ENCODE measurements at places on chromosomes 12 and 14. TPM values are rescaled to one million over a fixed set of nuclear protein-coding genes. Genes with fewer than 3 reads are reported as not detected.
A peak's percentile ranks its signal among the peaks of the same experiment; 100 is the strongest.

Gene MMP17
- 0.26 TPM for total RNA-seq

Gene FGF23
- total RNA-seq, result not detected

Gene EFS
- total RNA-seq, result 4.1 TPM

Gene FITM1
- total RNA-seq, result 2.4 TPM

DNA sequence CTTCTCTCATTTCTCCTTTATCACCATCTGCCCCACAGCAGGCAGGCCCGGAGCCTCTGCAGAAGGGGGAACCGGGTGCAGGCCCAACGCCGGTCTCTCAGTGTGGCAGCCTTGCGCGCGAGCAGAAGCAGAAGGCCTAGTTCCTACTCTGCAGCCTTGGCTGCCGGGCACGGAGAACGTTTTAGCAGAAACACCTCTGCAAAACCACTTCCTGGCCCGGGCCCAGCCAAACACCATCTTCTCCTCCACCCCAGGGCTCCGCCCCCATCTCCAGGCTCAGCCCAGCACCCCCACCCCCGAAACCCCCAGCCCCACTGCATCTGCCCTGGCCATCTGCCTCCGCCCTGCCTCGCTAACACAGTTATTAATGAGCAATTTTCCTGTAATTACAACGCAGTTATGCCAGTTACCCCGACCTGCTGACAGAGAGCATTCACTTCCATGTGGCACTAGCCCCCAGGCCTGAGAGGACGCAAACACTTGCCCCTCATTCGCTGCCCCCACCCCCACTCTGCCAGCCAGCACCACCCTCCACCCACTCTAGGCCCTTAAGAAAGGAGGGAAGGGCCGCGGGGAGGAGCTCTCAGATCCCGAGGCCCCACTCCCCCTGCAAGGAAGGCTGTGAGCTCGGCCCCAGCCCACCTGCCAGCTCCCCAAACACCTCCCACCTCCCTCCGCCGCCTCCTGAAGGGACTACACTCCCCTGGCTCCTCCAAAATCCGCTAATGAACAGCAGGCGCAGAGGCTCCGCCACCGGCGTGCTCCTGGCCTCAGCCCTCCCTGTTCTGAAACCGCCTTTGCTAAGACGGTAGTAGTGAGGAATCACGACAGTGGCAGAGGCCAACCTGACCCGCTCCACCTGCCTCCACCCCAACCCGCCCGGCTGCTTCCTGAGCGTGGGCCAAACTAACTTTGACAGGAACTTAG, 44.7 kb upstream of the FBRSL1 start:
- peak overlapping the region; percentile 57 for H3K27ac ChIP-seq
- H3K27me3 ChIP-seq, result no peaks in the 10 kb centered on the region
- peak overlapping the region; percentile 38 for H3K4me3 ChIP-seq
- DNase-seq, result no peak
- no peaks in the 10 kb centered on the region for H3K4me1 ChIP-seq

- no peaks in the 10 kb centered on the region for H3K27me3 ChIP-seq
- H3K4me1 ChIP-seq, result peaks cover 6% of the 10 kb centered on the region
- no peak for DNase-seq
- H3K4me3 ChIP-seq, result no peak overlapping the region
Measured at GRCh38 chr14:91140672-91141071, 26.8 kb downstream of the DGLUCY start.

DNA sequence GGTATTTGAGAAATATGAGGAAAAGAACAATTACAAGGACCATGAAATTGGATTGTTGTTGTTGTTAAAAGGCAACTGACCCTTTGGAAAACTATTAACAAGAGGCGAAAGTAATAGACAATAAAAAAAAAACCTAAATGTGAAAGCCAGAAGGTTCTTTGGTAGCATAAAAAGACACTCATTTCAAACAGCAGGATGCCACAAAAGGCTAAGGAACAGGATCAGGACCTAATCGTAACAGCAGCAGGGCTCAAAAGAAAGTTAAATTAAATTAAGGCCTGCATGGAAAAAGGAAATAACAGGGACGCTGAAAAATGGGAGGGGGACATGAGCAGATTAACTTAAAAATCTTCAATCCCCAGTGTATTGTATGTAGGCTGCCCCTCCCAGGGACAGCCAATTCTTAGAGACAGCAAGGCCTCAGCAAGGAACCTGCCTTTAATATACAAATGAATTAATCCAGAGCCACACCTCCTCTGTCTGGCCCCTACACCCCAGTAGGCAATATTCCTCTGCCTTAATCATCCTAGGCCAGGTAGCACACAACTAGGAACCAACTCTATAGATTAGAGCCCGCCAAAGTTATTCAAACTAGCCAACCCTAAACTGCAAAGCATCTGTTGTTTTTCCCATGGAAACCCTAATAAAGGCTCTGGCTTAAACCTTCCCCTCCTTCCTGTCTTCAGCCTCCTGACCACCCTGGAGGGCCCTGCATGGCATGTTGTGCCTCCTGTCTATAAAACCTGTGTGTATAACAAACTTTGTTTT, 28.4 kb upstream of the AP4S1 start:
- no peak overlapping the region for H3K4me3 ChIP-seq
- peaks cover 5% of the 10 kb centered on the region for H3K4me1 ChIP-seq
- DNase-seq, result no peak

DNA sequence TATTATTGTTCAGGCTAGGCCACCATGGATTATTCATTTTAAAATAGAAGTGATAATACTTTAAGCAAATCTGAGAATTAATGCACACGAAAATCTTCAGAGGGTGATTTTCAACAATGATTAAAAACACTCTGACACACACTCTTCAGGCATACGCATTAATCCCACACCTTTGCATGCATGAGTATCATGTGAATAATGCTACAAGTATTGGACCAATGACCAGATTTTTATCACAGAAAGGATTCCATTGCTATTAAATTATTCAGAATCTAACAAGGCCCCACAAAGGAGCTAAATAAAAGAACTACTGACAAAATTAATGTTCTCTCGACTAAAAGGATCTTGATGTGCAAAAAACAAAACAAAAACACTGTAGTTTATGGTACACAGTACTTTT, 11.1 kb downstream of the EPS8 start:
- no peak overlapping the region for H3K4me3 ChIP-seq
- H3K4me1 ChIP-seq, result no peaks in the 10 kb centered on the region
- no peaks in the 10 kb centered on the region for H3K27me3 ChIP-seq
- H3K36me3 ChIP-seq, result no peaks in the 10 kb centered on the region
- peak overlapping the region; percentile 40 for H3K27ac ChIP-seq

DNA sequence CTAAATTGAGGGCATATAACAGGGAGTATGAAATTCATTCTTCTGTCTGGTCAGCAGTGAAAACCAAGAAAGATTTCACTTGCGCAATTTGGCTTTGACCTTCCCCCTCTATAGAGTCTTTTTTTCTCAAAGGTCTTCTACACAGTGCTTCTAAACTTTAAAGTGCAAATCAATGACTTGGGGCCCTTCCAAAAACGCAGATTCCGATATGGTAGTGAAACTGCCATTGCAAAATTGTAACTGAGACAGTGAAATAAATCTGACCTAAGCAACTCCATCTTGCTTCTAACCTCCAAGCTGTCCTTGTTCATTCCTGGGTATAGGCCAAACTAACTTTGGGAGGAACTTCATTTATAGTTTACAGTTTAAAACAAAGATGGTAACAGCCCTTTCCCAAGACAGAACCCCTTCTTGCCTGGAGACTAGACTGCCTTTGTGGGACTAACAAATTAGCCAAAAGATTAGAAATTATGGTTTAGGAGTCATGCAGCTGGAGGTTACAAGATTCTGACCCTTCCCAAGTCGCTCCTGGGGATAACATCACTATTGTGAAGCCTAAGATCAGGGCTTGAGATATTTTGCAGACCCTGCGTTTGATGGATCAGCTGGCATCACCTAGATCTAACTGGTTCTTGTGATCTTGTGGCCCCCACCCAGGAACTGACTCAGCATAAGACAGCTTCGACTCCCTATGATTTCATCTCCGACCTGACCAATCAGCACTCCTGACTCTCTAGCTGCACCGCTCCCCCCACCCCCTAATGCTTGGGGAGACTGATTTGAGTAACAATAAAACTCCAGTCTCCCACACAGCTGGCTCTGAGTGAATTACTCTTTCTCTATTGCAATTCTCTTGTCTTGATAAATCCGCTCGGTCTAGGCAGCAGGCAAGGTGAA, 5.0 kb downstream of the SLC25A21 start:
- H3K27me3 ChIP-seq, result no peaks in the 10 kb centered on the region
- H3K36me3 ChIP-seq, result no peaks in the 10 kb centered on the region
- H3K27ac ChIP-seq, result no peak overlapping the region

GRCh38 chr12:90899456-90900182, 55.4 kb downstream of the CCER1 start:
- no peaks in the 10 kb centered on the region for H3K27me3 ChIP-seq
- H3K4me1 ChIP-seq, result no peaks in the 10 kb centered on the region
- H3K27ac ChIP-seq, result no peak overlapping the region
- H3K4me3 ChIP-seq, result no peak overlapping the region
- H3K36me3 ChIP-seq, result no peaks in the 10 kb centered on the region

- no peak overlapping the region for H3K27ac ChIP-seq
- no peaks in the 10 kb centered on the region for H3K36me3 ChIP-seq
- no peak for DNase-seq
- no peak overlapping the region for H3K4me3 ChIP-seq
- no peaks in the 10 kb centered on the region for H3K4me1 ChIP-seq
- H3K27me3 ChIP-seq, result no peaks in the 10 kb centered on the region
Measured at GRCh38 chr12:92601176-92601575, 101.6 kb upstream of the PLEKHG7 start.

GRCh38 chr12:58645946-58646345, 274.4 kb downstream of the LRIG3 start:
- H3K4me3 ChIP-seq, result no peak overlapping the region
- H3K27ac ChIP-seq, result no peak overlapping the region
- no peaks in the 10 kb centered on the region for H3K27me3 ChIP-seq
- H3K36me3 ChIP-seq, result no peaks in the 10 kb centered on the region
- H3K4me1 ChIP-seq, result no peaks in the 10 kb centered on the region

GRCh38 chr12:46577063-46577776, 204.6 kb upstream of the SLC38A2 start:
- H3K4me1 ChIP-seq, result no peaks in the 10 kb centered on the region
- no peaks in the 10 kb centered on the region for H3K36me3 ChIP-seq
- H3K27ac ChIP-seq, result no peak overlapping the region
- DNase-seq, result no peak
- H3K4me3 ChIP-seq, result no peak overlapping the region

GRCh38 chr12:44847888-44848702, 28.0 kb downstream of the NELL2 start:
- H3K4me1 ChIP-seq, result no peaks in the 10 kb centered on the region
- no peaks in the 10 kb centered on the region for H3K36me3 ChIP-seq
- no peaks in the 10 kb centered on the region for H3K27me3 ChIP-seq
- no peak overlapping the region for H3K4me3 ChIP-seq
- DNase-seq, result no peak

- no peaks in the 10 kb centered on the region for H3K27me3 ChIP-seq
- no peaks in the 10 kb centered on the region for H3K36me3 ChIP-seq
- no peak overlapping the region for H3K4me3 ChIP-seq
- H3K27ac ChIP-seq, result peak overlapping the region; percentile 35
Measured at GRCh38 chr12:2582631-2583030, 212.1 kb upstream of the FKBP4 start.

DNA sequence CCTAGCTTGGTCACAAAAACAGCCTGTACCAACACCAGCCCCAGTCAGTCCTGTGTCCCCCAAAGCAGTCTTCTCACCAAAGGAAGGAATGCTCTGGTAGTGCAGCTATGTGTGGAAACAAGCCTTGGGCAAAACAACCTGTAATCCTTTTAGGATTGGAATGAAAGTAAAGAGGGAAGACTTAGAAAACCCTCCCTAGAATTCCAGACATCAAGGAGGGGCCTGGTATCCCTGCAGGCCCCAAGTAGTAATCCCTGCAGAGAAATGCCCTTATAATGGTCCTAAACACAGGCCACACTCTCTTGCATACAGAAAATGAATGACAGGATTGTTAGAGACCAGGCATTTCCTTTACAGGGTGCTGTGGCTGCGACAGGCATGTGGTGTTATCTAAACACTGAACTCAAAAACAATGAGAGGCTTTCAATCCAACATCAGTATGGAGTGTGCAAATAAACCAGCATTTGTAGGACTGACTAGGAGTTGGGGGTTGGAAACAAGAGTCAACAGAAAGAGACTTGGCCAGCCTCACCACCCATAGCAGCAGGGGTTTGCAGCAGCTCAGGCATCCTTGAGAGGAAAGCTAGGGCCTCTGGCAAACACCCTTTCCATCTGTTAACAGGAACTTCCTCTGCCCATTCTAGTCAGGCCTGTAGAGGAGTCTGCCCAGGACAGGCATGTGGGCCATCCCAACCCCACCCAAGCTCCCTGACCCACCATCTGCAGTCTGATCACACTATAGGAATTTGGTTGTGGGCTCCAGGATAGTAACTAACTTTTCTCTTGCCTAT, 59.1 kb downstream of the DCAF5 start:
- no peaks in the 10 kb centered on the region for H3K27me3 ChIP-seq
- no peaks in the 10 kb centered on the region for H3K36me3 ChIP-seq
- H3K4me3 ChIP-seq, result no peak overlapping the region
- DNase-seq, result no peak

DNA sequence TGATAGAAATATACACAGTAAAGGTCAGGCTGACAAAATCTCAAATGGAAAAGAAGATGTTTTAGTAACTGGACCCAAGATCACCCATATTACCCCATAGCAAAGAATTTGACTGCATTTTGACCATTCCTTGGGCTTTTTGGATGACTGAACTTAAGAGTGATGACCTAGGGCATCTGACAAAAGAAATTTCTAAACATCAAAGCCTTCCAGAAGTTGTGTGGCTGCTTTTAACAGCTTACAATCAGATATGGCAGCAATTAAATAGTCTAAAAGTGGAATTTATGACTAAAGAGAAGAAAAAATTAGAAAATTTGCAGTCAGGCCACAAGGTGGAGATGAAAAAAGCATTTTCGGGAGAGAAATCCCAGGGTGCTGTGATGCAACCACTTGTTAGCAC, 563.0 kb downstream of the RERGL start:
- H3K27me3 ChIP-seq, result no peaks in the 10 kb centered on the region
- no peak overlapping the region for H3K27ac ChIP-seq
- no peak for DNase-seq
- H3K4me3 ChIP-seq, result no peak overlapping the region

- no peak for DNase-seq
- H3K27ac ChIP-seq, result no peak overlapping the region
- H3K36me3 ChIP-seq, result no peaks in the 10 kb centered on the region
- H3K27me3 ChIP-seq, result no peaks in the 10 kb centered on the region
Measured at GRCh38 chr14:36316131-36316530, 4.3 kb downstream of the MBIP start.

GRCh38 chr14:48584031-48584430, 908.6 kb upstream of the MDGA2 start:
- H3K4me1 ChIP-seq, result no peaks in the 10 kb centered on the region
- H3K36me3 ChIP-seq, result no peaks in the 10 kb centered on the region
- no peak overlapping the region for H3K4me3 ChIP-seq
- no peaks in the 10 kb centered on the region for H3K27me3 ChIP-seq
- DNase-seq, result no peak

GRCh38 chr14:99672506-99673304, 11.4 kb upstream of the CYP46A1 start:
- no peaks in the 10 kb centered on the region for H3K4me1 ChIP-seq
- no peak overlapping the region for H3K27ac ChIP-seq
- no peak overlapping the region for H3K4me3 ChIP-seq

DNA sequence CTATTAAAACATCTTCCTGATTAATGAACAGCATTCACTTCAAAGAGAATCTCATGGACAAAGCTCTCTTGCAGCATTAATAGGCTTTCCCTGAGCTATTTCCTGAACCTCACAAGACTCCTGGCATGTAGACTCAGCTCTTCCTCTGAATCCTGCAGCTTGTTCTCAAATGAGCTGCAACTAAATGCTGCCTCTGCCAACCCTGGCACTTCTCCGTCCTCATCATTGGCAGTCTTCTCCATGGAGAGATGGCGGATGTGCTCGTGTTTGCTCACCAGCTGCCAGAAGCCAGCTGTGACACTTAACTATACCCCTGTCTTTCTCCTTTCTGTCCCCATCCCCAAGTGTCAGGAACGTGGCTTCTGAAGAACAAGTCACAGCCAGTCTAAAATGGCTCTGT, 232.1 kb downstream of the FOXN3 start:
- peaks cover 4% of the 10 kb centered on the region for H3K4me1 ChIP-seq
- no peaks in the 10 kb centered on the region for H3K36me3 ChIP-seq
- H3K27ac ChIP-seq, result peak overlapping the region; percentile 35
- no peaks in the 10 kb centered on the region for H3K27me3 ChIP-seq
- H3K4me3 ChIP-seq, result no peak overlapping the region
